ENCODE measurements at places on chromosomes 1 and 21.

GRCh38 chr1:84107955-84108354, 36.1 kb upstream of the PRKACB start:
- DNase-seq, result no peak

DNA sequence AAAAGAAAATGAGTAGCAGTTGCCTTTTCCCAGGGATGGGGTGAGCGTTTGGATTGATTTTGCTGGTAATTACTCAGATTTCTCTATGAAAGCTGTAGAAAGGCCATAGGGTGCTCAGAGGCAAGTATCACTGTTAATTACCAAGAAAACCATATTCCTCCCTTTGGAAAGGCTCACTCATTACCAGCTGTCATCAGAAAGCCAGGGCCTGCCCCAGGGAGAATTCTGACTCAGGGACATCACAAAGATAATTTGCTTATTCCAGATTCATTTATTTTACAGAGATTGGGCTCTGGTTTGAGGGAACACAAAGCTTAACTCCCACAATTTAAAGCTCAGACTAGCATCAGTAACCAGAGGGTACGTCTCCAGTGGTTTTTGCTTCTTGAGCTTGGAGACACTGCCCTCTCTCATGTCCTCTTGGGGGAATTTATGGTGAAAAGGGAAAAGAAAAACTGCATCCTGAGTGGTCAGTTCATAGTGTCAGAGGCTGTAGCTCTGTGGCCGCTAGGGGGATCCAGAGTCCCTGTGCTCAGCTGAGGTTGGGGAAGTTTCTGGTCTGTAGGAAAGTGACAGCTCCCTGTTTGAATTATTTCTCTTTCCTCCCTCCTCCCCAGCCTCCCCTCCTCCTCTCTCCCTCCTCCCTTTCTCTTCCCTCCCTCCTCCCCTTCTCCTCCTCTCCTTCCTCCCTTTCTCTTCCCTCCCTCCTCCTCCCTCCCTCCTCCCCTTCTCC, 204.3 kb downstream of the KCNJ6 start:
- DNase-seq, result peak; percentile 65

- DNase-seq, result no peak
Measured at GRCh38 chr1:205371871-205372660, 15.3 kb upstream of the KLHDC8A start.

DNA sequence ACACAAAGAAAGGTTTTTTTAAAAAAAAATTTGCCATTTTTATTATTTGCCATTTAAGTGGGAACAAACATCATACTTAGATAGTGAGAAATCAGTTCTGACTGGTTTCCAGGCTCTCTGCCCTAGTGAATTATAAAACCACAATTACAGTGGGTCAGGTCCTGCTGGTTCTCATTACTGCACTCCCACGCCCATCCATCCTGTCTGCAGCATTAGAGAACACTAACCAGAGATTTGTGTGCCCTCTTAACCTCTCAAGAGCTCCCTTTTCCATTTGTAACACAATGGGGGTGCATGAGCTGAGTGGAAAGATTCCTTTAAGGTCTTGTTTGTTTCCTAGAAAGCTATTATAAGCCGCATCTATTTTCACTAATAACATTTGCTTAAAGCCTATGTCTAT, 489.3 kb downstream of the AMY1C start:
- DNase-seq, result no peak

DNA sequence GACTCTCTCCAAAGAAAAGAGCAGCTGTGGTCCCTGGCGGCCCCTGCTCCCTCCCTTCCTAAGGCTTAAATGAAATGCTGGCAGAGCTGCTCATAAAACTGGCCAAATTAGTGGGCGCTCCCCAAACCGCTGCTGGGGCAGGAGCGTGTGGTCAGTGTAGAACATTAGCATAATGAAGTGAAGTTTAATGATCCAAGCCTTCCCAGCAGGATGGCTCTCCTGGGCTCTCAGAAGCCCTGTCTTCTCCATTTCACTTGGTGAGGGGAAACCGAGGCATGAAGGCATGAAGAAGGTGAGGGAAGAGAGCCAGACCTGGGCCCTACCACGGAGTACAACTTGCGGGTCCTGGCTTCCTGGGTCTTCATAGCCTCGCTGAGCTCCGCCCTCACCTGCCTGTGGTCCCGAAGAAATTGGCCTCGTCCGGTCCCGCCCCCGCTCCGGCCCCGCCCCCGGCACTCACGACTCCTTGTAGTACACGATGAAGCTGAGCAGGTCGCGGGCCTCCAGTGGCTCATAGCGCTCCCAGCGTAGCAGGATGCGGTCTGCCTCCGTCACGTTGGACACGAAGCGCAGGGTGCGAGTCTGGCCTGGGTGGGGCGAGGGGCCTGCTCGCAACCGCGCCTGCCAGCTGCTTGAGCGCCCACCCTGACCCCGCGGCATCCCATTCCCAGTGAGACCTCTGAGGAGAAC, 10.3 kb downstream of the INSRR start:
- DNase-seq, result no peak

Data from SW 1271 (cell line).